ENCODE measurements at places on chromosomes 3 and 15.

DNA sequence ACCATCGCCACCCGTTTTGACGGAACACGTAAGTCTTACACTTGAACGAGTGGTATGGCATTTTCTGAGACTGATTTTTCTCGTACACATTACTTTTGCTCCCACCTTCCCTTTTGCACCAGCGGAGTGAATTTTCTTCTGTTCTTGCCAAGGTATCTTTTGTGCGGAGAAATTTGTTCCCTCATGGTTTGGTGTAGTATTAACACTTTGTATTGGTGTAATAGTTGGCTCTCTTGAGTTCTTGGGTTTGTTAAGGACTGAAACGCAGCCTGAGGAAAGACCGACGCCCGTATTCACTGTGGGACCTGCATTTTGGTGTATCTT is 420 bp downstream of the KCNH8 start:
- DNase-seq, result no peak

- DNase-seq, result no peak
Measured at GRCh38 chr15:100588638-100589242, 13.2 kb downstream of the LINS1 start.

- no peak for DNase-seq
Measured at GRCh38 chr3:64397573-64397972, 172.3 kb upstream of the PRICKLE2 start.

- no peak for DNase-seq
Measured at GRCh38 chr15:49877117-49877872, 241.7 kb downstream of the ATP8B4 start.

DNA sequence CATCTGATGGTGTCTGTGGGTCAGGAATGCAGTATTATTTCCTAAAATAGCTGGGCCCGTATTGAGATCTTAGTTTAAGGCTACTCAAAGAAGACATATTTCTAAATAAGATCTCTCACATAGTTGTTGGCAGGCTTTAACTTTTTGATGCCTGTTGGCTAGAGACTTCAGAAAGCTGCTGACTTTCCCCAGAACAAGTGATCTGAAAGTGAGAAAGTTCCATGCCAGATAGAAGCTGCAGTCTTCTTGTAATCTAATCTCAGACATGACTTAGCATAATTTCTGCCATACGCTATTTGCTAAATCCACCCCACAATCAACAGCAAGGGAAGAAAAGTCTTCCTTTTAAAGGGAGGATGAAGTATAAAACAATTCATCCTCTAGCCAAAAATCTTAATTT is 867.1 kb downstream of the IGSF11 start:
- no peak for DNase-seq

- DNase-seq, result peak; percentile 3
Measured at GRCh38 chr15:47820747-47821319, 103.5 kb downstream of the SEMA6D start.

DNA sequence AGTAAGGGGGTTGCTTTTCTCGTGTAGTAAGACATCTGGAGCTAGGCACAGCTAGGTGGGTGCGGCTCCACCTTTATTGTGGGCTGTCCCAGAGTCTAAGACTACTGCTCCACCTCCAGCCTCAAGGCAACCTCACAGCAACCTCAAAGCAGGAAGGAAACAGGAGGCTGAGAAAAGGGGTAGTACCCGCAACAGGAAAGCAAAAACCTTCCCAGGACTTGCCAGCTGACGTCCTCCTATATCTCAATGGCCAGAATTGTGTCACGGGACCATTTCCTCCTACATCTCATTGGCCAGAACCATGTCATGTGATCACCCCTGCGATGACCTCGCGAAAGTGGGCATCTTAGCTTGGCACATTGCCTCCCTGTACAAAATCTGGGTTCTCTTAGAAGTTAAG is 4.3 kb upstream of the GPR160 start:
- DNase-seq, result peak; percentile 37

DNA sequence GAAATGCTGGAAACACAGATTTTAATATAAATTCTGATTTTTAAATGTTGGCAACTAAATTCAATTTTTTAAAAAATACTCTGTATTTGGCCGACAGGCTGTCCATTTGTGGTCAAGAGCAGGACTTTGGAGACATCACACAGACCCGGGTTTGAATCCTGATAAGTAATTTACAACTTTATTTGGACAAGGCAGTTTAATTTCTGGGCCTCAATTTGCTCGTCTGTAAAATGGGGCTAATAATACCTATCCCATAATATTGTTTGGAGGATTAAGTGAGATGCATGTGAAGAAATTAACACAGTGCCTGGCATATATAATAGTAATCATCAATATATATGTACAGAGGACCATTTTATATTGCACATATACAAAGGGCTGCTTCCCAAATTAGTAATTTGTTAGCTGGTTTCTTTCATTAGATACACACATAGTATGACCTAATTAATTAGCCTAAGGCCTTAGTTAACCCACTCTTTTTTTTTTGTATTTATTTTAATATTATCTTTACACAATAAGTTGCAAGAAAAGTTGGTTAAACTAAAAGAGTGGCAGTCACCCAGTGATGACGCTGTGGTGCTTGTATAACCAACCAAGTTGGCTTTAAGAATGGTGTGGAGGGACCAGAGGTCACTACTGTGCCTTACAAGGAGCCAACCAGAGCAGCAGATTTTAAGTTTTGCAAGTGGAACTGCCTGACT is 665 bp downstream of the PIGB start:
- peak; percentile 38 for DNase-seq

GRCh38 chr3:188243124-188243795 is 89.3 kb downstream of the LPP start:
- DNase-seq, result no peak

GRCh38 chr3:49617390-49618013 is 56.6 kb upstream of the APEH start:
- no peak for DNase-seq

- no peak for DNase-seq
Measured at GRCh38 chr3:50415816-50416215, 56.5 kb upstream of the TMEM115 start.

DNA sequence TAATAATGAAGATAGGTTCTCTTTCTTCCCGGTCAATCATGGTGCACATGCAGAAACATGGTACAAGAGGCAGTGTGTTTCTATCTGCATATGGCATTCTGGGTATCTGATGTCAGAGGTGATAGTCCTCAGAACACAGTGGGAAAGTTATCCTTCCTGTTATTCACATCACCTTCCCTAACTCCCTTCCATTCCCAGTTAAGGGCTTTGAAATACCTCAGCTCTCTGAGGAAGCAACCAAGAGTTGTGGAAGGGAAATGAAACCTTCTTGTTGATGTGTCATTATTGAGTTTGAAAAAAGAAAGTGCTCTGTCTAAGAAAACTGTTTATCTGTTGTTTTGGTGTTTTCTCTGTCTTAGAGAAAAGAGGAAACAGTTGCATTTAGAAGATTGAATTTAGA is 21.9 kb upstream of the P2RY13 start:
- no peak for DNase-seq

GRCh38 chr3:149902498-149903139 is 68.1 kb downstream of the PFN2 start:
- no peak for DNase-seq

GRCh38 chr15:99476413-99477222 is 89.2 kb upstream of the MEF2A start:
- DNase-seq, result no peak

DNA sequence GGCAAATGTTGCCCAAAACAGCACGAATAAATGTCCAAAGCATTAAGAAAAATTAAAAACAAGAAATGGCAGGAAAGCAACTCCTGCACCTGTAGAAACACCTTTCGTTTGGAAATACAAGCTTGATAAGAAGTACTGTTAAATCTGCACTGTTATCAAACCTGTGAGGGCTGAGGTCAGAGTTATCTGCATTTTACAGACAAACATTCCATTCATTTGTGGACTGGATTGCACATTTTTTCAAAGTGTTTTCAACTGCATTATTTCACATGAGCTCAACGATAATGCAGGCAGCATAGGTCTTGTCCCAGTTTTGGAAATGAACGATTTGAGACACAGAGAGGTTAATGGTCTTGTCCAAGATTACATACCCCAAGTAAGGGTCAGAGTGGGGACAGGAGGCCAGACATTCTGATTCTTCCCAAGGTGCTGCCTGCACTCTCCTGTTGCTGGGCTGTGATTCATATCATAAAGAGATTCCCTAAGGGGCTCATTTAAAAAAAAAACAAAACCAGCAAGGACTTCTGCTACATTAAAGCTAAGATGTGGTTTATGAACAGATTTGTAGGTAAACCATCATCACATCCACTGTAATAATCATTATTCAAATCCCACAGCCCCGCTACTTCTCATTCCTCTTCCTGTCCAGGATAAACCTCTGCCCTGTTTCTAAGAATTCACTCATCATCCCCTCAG is 13.0 kb downstream of the GUCA1C start:
- DNase-seq, result no peak

DNA sequence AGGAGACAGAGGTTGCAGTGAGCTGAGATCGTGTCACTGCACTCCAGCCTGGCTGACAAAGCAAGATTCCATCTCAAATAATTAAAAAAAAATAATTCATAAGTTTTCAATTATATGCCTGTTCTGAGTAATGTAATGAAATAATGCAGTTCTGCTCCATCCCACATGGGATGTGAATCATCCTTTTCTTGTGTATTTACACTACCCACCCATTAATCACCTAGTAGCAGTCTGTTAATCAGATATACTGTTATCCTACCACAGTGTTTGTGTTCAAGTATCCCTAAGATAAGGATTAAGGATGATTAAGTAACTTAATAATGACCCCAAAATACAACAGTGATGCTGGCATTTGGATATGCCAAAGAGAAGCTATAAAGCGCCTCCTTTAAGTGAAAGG is 38.8 kb downstream of the PIGB start:
- DNase-seq, result no peak

DNA sequence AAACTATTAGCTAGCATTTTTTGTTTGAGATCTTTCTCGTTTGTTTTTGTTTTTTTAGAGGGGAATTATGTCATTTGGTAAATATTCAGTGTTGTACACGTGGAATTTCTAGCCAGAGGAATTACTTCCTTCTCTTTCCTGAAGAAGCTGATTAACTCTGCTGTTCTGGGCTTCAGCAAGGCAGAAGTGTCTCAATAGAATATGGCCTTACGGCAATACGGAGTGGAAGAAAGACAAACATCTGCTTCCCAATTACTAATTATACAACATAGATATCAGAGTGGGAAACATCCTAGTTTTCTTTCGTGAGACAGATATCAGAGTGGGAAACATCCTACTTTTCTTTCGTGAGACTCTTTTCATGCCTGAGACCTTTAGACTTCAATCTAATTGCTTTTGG is 11.9 kb downstream of the P3H2 start:
- DNase-seq, result no peak

GRCh38 chr3:161737171-161737570 is 240.6 kb downstream of the OTOL1 start:
- no peak for DNase-seq

GRCh38 chr3:192467230-192468140 is 259.9 kb downstream of the FGF12 start:
- peak; percentile 59 for DNase-seq

GRCh38 chr15:63324770-63325169 is 47.4 kb downstream of the APH1B start:
- DNase-seq, result peak; percentile 33

DNA sequence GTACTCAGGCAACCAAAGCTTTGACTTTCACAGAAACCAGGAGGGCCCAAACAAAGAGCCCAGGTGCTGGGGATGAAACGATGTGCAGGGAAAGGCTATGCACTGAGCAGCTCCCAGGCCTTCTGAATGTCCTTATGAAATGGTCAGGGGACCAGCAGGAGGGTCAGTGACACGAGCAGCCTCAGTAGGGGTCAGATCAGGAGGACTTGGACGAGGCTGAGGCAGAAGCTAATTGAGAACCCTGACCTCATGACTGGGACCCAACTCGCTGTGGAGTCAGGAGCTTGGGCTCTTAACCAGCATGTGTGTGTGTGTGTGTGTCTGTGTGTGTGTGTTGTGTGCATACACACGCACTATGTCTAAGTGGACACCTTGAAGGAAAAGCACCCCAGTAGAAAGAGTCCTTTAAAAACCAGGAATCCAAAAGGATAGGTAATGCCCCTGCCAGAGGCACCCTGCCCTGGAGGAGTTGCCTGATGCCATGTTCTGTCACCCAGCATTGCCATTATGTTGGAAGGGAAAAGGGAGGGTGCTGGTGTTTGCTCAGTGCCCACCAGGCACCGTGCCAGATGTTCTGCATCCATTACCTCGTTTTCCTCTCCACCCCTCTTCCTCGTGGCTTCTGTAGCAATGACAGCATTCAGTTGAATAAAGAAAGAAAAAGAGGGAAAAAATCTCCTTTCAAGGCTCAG is 50.9 kb downstream of the CORO2B start:
- DNase-seq, result no peak

DNA sequence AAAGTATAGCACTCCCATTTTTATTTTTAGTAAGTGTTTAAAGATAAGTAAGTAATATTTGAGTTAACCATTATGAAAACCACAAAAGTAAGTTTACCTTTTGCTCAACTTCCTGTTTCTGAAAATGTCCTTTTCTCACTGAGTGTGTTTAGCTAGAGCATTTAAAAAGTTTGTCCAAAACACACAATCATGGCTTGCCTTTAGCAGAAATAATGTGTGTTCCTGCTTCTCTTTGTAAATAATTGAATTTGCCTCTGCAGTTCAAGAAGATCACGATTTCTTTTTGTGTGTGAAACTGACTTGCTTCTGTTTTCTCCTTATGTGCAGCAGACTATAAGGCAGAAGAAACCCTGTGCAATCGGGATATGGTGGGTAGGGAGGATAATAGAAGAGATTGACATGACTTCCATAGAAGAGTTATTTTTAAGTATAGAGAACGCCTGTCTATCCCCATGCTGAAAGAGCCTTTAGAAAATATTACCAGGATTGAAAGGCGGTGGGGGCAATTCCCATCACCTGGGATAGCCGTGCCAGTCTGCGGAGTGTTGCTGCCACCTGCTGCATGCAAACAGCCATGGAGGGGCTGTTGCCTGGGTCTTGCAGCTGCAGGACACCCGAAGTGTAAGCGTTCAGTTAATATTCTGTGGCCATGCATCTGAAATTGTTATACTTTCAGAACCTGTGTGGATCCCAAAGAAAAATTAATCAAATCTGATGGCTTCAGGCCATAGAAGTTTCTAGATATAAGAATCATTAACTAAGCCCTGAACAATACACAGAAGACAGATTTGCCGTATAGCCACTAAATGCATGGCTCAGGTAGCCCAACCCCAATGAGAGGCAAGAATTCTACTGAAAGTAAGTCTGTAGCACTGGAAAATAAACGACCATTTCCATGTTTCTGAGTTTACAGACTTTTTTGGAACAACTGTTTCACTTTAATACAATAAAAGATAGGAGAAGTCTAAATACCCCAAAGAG is 2.4 kb upstream of the CD96 start:
- DNase-seq, result peak; percentile 85

DNA sequence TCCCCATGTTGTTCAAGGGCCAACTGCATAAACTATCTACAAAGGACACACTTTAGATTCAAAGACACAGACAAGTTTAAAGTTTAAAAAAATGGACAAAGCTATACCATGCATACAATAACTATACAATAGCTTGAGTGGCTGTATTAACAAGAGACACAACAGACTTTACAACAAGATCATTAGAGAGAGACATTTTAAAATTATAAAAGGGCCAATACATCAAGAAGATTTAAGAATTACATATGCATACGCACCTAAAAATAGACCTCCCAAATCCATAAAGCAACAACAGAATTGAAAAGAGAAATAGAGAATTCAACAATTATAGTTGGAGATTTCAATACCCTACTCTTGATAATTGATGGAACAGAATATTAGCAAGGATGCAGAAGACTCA is 79.4 kb downstream of the XXYLT1 start:
- DNase-seq, result no peak

- no peak for DNase-seq
Measured at GRCh38 chr3:74643636-74644035, 29.2 kb upstream of the CNTN3 start.

- no peak for DNase-seq
Measured at GRCh38 chr3:140712301-140712700, 34.4 kb downstream of the TRIM42 start.

Data from activated CD4-positive, alpha-beta T cell treated with anti-CD3 and anti-CD28 coated beads, Interleukin-2, Interleukin-6, amounts not matched to agents 100 ng/mL and 50 ng/mL, durations not matched to agents 16 hours and 8 hours (primary cell).